MCF 10A (cell line): ENCODE measurements at places on chromosomes 3 and 15. TPM values are rescaled to one million over a fixed set of nuclear protein-coding genes. Genes with fewer than 3 reads are reported as not detected.
A peak's percentile ranks its signal among the peaks of the same experiment; 100 is the strongest.

GRCh38 chr15:100596792-100597191, 5.2 kb downstream of the LINS1 start:
- peak; percentile 87 for DNase-seq
- peak overlapping the region; percentile 62 for H3K4me3 ChIP-seq
- peaks cover 22% of the 10 kb centered on the region for H3K4me1 ChIP-seq
- H3K36me3 ChIP-seq, result no peaks in the 10 kb centered on the region
- peak overlapping the region; percentile 87 for H3K27ac ChIP-seq

ANKRD34C gene
- not detected in 2 replicates for total RNA-seq

GRCh38 chr15:60520825-60521368, 42.0 kb upstream of the ICE2 start:
- peak overlapping the region; percentile 73 for H3K27ac ChIP-seq
- peaks cover 4% of the 10 kb centered on the region for H3K36me3 ChIP-seq
- H3K4me3 ChIP-seq, result no peak overlapping the region
- DNase-seq, result peak; percentile 75

GRCh38 chr3:53616971-53617892, 122.8 kb downstream of the CACNA1D start:
- H3K4me1 ChIP-seq, result no peaks in the 10 kb centered on the region
- no peak overlapping the region for H3K27ac ChIP-seq
- no peak overlapping the region for H3K4me3 ChIP-seq
- DNase-seq, result no peak
- H3K36me3 ChIP-seq, result no peaks in the 10 kb centered on the region
